ENCODE measurements at places on chromosomes 13 and 19.

GRCh38 chr13:75347457-75347856, 134.5 kb downstream of the TBC1D4 start:
- no peak for DNase-seq

DNA sequence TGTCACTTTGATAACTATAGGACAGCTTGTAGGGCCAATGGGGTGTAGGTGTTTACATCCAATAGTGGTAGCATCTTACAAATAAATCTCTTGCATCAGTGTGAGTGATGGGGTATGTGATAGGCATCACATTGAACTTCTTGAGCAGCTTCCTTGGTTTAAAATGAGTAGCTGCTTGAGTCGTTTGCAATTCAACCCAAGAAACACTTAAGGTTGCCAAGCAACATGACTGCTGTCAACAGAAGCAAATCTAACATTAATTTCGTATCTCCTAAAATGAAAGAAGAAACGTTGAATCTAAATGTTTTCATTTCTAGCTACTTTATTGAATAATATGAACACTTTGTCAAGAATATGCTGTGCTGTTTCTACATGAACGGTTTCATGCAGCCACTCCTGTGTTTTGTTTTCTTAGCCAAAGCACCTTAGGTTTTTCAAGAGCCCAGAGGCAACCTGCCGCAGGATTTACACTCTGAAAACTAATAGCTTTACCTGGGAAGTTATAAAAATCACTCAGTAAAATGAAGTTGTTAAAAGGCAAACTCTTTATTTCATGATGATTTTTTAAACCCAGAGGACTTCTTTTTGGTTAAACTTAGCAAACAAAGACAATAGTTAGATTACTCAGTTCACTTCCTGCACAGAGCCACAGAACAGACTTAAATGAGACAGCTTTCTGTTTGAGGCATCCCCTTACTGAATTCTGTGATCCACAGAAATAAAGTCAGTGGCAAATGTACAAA, 305.2 kb downstream of the MTUS2 start:
- DNase-seq: no peak

GRCh38 chr19:47229676-47230053, 1.3 kb downstream of the BBC3 start:
- no peak for DNase-seq

GRCh38 chr13:22107549-22107948, 436.7 kb downstream of the FGF9 start:
- DNase-seq: no peak

DNA sequence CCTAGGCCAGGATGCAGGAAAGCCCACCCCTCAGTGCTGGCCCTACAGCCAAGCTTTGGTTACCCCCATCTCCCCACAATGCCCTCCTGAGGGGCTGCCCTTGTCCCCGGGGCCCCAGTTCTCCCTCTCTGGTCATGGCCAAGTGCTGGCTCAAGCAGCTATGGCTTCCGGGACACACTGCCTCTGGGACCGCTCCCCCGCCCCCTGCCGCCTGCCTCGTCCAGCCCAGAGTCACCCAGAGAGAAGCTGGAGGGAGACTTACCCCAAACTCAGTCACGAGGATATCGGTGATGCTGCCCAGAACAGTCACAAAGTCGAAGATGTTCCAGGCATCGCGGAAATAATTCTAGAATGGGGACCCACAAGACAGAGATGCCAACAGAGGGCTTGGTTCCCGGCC, 94.7 kb downstream of the IER2 start:
- no peak for DNase-seq

DNA sequence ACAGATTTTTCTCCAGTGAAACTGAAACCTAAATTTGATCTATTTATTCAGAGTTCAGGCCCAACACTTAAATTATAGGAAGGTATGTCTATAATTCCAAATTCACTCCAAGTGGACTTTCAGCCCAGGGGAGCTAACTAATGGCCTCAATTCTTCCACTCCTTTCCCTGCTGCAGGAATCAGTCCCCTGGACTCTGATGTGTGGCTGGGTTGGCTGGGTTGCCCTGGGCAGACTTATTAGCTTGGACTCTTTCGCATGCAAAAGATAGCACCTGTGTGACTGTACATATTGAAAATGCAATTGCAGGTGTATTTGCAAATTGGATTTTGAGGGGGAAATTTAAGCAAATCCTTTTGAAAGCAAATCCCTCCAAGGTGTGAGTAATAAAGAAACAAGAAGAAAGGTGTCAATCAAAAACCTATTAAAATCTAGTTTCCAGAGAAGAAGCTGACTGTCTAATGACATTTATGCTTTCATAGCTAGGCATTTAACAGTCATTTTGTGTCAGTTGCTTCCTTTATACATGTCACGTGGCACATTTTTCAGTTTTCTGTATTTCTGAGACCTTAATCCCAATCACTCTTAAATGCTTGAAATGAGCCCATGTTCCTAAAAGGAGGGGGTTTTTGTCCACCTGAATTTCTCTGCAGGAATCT, 42.7 kb downstream of the KLF5 start:
- no peak for DNase-seq

GRCh38 chr19:4495471-4495870, 22.8 kb downstream of the PLIN4 start:
- DNase-seq: no peak

GRCh38 chr19:18496980-18497256, 25.0 kb downstream of the ELL start:
- DNase-seq: no peak

- DNase-seq: no peak
Measured at GRCh38 chr19:23409392-23410048, 14.2 kb upstream of the ZNF91 start.

DNA sequence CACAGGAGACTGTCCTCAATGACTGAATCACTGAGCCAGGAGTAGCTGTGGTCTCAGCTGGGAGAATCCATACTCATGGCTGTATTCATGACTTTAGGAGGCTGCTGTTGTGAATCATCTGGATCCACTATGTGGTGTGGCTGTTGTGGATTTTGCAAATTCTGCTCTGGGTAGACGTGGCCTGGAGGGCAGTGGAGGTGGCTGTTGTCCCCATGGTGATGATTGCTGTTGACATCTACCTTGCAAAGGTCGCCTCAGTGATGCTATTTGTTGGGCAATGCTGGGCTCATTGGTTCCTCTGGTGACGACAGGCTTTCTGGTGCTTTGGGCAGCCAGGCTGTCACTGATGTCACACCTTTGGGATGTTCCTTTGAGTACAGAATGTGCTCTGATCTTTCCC, 23.9 kb downstream of the MUC16 start:
- no peak for DNase-seq

GRCh38 chr19:57231686-57232085, 863 bp downstream of the AURKC start:
- no peak for DNase-seq

DNA sequence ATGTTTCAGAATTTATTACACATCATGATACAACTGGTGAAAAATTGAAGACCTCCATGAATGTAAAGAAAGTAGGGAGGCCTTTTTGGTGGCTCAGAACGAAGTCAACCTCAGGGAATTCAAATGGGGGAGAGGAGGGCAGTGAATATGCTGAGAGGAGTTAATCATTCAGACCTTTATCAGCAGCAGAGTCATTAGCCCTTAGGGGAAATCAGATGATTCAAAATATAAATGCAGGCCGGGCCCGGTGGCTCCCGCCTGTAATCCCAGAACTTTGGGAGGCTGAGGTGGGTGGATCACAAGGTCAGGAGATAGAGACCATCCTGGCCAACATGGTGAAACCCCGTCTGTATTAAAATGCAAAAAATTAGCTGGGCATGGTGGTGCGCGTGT, 80.4 kb upstream of the ZNF420 start:
- no peak for DNase-seq

DNA sequence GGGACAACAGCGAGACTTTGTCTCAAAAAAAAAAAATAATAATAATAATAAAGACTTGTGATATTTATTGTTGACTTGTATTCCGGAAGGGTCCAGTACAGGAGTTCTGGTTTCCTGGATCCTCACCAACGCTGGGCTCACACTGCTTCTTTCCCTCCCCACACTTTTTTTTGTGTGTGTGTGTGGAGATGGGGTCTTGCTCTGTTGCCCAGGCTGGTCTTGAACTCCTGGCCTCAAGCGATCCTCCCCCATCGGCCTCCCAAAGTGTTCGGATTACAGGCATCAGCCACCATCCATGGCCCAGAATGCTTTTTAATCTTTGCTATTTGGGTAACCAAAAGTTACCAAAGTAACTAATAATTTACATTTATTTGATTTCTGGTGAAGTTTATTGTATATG, 39.1 kb downstream of the SIPA1L3 start:
- no peak for DNase-seq

DNA sequence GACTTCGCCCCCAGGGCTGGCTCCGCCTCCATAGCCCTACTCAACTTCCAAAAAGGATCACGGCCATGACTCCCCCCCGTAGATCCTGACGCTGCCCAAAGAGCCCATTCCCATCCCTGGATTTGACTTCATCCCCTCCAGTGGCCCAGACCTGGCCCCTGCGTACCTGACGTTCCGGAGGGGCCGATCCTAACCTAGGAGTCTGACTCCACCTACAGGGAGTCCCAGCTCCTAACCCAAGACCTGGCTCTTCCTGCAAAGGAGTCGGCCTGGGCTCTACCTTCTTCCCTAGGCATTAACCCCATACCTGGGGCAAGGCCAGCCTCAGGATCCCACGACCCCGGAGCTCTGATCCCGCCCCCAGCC, 10.8 kb downstream of the STAP2 start:
- no peak for DNase-seq

- DNase-seq: no peak
Measured at GRCh38 chr13:73715114-73715910, 418.9 kb downstream of the KLF12 start.

DNA sequence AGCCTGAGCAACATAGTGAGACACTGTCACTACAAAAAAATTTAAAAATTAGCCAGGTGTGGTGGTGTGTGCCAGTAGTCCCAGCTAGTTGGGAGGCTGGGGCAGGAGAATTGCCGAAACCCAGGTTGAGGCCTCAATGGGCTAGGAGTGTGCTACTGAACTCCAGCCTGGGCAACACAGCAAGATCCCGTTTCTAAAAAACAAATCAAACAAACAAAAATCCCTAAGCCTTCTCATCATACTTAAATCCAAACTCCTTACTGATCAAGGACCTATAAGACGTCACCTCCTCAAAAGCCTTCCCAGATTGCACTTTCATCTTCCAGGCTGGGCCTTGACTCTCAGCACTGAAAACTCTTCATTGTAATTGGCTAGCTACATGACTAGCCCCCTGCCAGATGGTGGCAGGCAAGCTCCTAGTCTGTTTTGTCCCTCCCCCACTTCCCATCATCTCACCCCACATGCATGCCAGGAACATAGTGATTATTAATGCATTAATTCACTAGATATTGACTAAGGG, 17.5 kb upstream of the NANOS3 start:
- no peak for DNase-seq

DNA sequence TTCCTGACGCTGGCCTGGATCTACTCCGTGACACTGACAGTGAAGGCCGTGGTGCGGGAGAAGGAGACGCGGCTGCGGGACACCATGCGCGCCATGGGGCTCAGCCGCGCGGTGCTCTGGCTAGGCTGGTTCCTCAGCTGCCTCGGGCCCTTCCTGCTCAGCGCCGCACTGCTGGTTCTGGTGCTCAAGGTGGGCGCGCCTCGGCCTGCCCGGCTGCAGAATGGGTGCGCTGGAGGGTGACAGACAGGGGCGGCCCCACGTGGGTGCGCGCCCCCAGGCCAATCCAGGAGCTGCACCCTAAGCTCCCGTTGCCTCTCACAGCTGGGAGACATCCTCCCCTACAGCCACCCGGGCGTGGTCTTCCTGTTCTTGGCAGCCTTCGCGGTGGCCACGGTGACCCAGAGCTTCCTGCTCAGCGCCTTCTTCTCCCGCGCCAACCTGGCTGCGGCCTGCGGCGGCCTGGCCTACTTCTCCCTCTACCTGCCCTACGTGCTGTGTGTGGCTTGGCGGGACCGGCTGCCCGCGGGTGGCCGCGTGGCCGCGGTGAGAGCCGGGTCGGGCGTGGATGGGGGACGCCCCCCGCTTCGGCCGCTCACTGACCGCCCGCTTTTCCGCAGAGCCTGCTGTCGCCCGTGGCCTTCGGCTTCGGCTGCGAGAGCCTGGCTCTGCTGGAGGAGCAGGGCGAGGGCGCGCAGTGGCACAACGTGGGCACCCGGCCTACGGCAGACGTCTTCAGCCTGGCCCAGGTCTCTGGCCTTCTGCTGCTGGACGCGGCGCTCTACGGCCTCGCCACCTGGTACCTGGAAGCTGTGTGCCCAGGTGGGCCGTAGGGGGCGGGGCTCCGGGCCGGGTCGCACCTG, 7.2 kb downstream of the ABCA7 start:
- no peak for DNase-seq

GRCh38 chr13:23273498-23273897, 92.7 kb downstream of the SGCG start:
- DNase-seq: no peak

- no peak for DNase-seq
Measured at GRCh38 chr13:110616103-110617101, 1.1 kb downstream of the NAXD start.

GRCh38 chr19:19661675-19662251, 1.7 kb downstream of the ATP13A1 start:
- no peak for DNase-seq

- DNase-seq: no peak
Measured at GRCh38 chr13:95044452-95045205, 256.6 kb downstream of the ABCC4 start.

GRCh38 chr13:43074824-43075510, 51.6 kb downstream of the DNAJC15 start:
- no peak for DNase-seq
